ENCODE measurements at places on chromosomes 3 and 15.

DNA sequence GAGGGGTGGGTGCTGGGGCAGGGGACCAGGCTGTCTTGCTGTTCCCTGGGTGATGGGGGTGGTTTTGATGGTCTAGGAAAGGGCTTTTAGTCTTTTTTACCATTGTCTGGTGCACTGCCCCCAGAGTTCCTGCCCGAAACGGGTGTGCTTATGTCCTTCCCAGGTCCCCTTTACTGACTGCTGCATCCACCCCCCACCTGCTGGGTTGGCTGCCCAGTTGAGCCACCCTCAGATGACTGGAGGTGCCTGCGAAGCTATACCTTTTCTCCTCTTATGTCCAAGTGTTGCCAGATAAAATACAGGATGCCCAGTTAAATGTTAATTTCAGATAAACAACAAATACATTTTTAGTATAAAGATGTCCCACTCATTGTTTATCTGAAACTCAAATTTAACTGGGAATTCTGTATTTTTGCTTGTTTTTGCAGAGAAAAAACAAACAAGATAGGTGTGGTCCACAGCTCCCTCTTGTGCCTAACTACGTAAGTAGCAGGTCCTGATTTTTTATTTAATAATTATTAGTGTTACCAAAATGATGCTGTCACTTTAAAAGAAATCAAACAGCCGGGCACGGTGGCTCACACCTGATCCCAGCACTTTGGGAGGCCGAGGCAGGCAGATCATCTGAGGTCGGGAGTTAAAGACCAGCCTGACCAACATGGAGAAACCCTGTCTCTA, 6.1 kb upstream of the RPP14 start:
- DNase-seq: no peak

DNA sequence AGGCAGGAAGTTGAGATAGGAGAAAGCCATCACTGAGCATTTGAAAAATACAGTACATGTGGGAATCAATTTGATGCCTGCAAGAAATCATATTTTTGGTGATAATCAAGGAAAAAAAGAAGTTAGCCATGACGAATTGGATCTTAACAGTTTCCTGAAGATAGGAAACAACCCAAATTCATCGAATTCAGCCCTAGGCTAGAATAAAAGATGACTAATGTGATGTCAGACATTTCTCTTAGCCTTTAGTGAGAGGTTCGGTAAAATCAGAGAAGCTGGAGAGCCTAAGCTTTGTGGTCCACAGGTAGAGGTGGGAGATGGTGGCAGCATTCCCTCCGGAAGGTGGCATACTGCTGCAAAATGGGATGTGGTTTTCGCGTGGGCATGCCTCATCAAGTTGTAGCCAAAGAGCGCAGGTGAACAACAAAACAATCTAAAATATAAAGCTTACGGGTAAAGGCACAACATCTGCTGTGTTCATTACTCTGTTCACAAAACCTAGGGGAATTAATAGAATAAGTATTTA, 144.1 kb upstream of the ALCAM start:
- DNase-seq: no peak

DNA sequence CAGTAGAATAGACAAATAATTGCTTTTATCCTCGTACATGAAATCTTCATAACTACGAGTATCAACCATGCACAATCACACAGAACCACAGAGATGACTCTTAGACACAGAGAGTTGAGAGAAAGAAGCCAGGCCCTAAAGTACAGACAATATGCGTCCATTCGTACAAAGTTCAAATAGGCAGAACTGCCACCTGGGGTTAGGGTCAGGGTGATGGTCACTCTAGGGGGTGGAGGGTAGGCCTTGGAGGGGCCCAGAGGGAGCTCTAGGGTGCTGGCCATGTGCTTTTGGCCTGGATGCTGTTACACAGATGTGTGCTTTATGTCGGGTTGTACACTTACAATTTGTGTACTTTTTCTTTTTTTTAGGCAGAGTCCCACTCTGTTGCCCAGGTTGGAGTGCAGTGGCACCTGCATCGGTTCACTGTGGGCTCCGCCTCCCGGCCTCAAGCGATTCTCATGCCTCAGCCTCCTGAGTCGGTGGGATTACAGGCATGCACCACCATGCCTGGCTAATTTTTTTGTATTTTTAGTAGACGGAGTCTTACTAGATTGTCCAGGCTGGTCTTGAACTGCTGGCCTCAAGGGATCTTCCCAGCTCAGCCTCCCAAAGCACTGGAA, 65.9 kb upstream of the KLF13 start:
- no peak for DNase-seq

GRCh38 chr3:192915304-192915703, 2.4 kb downstream of the MB21D2 start:
- DNase-seq: no peak

GRCh38 chr15:90287101-90287500, 21.6 kb downstream of the NGRN start:
- DNase-seq: no peak

DNA sequence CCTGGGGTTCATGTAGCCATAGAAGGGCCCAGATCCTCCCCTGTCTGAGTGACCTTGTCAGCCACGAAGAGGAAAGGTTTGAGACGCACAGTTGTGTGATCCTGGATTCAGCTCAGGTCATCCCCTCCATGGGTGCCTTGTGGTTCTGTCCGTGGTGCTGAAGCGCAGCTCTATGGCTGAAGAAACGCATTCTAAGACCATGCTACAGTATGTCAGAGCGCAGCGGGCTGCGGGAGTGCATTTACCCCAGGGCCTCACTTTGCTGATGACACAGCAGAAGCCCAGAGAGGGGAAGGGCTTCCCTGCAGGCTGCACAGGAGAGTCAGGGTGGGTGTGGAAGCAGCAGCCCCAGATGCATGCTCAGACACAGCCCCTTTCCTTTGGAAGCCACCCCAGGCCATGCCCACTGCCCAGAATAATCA, 68.8 kb upstream of the IQSEC1 start:
- no peak for DNase-seq

DNA sequence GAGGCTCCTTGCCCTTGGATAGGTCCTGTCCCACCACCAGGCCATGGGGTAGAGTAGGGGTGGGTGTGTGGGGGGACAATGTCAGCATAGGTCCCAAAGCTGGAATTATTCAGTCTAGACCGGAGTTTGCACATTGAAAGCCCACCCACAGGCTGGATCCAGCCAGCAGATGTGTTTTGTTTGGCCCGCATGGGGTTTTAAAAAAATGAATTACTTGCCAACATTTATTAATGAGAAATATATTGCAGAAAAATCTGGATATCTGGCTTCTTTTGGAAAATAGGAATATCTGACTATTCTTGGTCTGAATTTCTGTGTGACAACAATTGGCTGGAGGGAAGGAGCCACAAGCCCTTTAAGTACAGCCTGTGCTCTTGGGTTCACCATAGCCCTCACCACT, 17.3 kb upstream of the LRIG1 start:
- no peak for DNase-seq

DNA sequence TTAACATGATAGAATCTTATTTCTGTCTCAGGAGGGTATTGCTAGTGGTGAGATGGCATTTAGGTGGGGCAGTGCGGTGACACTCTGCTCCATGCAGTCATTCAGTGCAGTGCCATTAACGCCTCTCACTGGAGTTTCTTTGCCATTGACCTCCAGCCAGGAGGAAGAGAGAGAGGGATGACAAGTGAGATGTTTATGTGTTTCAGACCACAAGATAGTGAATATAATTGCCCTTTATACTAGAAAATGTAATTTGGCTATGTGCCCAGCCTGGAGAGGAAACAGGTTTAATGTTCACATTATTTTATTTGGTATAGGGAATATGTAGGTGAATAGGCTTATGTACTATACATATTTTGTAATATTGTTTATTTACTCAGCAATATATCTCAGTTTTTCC, 84.5 kb downstream of the ZIC1 start:
- no peak for DNase-seq

GRCh38 chr3:64134882-64135281, 90.4 kb downstream of the PRICKLE2 start:
- DNase-seq: no peak

DNA sequence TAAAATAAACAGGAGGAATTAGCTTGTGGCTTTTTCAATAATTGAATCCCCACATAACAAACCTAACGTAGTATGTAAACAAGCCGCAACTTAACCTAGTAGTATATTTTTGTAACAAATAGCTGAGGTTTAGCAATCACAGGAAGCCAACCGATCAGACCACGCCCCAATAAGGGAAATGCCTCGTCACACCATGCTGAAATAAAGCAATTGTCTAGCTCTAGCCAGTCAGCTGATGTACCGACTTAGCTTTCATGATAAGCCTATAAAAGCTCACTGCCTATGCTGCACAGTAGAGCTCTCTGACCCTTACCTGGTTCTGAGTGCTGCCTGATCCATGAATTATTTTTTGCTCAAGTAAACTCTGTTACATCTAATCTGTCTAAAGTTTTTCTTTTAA, 208.9 kb downstream of the ROBO1 start:
- no peak for DNase-seq

DNA sequence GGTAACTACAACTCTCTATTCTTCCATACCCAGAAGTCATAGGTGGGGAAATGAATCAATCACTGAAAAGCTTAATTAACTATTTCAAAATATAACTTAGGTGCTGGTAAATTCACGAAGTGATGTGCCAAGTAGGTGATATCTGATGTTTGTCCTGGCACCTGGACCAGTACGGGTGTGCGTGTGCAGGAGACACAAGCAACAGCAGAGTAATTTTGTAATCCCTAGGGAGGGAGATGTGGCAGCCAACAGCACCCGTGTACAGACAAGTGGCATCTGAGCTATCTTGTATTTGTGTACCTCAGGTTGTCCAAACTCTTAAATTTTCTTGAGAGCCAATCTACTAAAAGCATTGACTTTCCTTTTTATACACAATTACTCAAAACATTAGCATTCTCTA, 22.8 kb downstream of the USF3 start:
- DNase-seq: no peak

DNA sequence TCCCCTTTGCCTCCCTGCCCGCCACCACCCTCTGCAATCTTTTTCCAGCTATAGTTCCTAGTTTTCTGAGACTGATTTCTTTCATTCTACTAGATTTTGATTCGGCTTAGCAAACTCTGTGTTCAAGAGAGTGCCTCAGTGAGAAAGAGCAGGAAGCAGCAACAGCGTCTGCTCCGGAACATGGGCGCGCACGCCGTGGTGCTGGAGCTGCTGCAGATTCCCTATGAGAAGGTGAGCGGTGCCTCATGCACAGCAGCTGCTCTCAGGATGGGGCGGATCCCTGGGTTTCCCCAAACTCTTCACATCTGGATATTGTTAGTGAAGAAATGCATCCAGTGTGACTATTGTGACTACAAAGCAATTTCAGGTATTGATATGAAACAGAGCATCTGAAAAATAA, 191.8 kb downstream of the ITPR1 start:
- DNase-seq: no peak

DNA sequence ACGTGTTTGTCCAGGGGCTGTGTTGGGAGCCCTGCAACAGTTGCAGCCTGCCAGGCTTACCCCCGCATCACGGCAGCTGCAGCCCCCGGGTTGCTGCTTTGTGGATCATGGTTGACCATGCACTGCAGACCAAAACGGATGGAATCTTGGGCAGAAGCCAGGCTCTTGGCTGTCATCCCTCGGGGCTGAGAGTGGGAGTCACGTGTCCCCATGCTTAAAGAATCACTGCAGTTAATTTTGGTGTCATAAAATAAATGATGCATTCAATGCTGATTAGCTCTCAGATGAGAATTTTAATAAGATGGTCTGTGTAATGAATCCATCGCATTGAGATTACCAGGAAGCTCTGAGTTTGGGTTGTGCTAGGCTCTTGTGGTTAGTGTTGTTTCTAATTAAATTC, 115.6 kb downstream of the CHDH start:
- no peak for DNase-seq

DNA sequence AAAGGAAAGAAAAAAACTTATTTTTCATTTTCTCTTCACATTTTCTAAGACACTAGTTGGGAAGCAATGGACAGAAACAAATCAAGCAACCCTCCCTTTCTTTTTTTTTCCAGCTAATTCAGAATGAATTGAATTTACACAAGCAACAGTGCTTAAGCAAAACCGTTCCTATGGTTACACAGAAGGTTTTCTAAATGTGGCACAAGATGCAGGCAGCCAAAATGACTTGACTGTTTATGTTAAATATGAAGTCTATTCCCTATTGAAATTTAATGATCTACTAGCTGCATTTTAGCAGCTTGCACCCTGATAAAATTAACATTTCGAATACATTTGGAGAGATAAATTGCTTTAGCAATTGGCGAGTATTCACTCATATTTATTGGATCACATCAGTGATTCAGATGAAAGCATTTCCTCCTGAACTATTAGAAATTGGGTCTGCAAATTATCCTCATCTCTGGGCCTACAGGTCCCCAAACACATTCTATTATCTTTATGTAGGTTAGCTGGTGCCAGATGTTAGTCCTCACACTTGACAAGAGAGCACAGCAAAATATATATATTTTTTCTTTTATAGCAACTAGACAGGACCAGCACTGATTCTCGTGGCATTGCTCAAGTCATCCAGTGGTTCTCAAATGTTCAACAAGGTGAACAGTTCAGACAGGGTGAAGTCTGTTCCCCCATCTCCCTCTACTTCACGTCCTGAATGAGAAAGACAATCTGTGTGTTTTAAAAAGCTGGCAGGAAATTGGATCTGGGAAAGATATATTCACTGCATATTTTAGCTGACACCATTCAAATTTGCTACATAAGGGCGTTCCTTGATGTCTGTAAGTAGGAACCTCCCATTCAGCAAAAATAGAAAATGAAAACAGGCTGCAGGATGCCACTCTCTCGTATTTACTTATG, 463.6 kb upstream of the KCNMB2 start:
- no peak for DNase-seq

GRCh38 chr3:4340411-4341335, 37.5 kb downstream of the SETMAR start:
- no peak for DNase-seq

DNA sequence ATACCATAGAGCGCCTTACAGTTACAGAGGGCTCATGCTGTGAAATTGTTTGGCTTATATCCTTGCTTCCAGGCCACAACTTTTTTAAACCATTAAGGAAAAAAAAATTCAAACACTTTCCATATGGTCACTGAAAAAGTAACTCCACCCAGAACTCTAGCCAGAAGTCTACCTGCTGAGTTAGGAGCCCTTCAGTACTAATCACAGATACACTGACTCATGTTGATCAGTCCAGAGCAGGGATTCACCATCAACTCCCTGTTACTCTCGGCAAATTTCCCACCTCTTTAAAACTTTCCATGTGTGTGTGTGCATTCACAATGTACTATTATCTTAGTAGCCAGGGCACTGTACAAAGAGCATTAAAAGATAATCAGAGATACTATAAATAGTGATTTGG, 372.8 kb downstream of the MAGI1 start:
- no peak for DNase-seq

GRCh38 chr3:153162513-153163392, 727 bp downstream of the RAP2B start:
- DNase-seq: no peak

DNA sequence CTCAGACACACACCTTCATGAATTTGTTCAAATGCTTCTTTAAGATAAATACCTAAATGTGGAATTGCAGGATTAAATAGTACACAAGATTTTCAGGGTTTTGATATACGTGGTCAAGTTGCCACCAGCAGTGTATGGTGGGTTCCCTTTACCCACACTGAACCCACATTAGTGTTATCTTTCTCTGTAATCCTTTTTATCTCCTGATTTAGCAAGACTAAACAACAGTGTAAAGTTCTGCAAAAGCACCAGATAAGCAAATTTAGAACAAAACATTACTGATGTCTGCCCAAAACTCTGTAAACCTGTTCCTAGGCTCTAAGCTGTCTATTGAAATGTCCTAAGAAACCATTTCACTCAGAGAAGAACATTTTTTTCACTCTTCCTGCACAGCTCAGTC, 352.9 kb downstream of the FHIT start:
- no peak for DNase-seq

All from T-helper 22 cell (primary cell).